ENCODE measurements at places on chromosomes 16 and 17.

- DNase-seq, result no peak
Observed at GRCh38 chr16:20853981-20854620, 46.1 kb downstream of the DCUN1D3 start.

- DNase-seq, result no peak
Observed at GRCh38 chr16:79838496-79839259, 238.1 kb upstream of the MAF start.

DNA sequence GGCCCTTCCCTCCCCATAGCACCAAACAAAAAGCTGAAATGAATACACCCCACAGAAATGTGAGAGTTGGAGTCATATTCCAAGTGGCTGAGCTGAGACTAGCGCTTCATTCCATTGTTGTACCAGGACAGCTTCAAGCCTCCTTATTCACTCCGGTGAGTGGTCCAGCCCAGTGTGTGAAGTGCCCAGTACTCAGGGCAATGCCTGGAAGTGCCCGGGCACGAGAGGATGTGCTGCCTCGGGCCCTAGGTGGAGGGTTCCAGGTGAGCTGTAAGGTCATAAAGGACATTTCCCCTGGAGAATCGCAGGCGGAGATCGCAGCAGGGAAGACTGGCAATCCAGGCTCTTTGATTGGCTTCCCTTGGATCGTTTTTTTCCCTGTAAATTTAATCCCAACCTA, 5.4 kb upstream of the CYLD start:
- no peak for DNase-seq

DNA sequence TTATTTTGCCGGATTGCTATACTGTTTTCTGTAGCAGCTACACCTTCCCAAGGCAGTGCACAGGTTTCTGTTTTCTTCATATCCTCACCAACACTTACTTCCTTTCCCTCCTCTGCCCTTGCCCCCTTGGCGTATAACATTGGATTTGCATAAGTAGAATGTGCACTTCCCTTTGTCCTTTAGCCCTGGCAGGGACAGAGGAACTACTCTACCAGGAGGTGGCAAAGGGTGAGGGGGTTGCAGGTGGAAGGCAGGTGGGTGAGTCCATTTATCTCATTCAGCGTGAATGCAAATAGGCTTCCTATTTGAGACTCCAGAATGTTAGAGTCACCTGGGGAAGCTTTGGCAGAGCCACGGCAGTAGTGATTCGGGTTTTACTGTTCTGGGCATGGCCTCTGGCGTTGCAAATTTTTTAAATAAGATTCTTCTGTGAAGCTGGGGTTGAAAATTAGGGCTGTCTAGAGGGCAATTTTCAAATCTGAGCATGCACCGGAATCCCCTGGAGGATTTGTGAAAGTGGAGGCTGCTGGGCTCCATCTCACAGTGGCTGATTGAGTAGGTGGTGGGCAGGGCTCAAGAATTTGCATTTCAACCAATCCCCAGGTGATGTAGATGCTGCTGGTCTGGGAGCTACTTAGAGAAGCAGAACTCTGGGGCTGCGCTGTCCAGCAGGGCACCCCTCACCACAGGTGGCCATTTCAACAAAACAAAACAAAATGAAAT, 84.7 kb downstream of the PLCG2 start:
- DNase-seq, result no peak

DNA sequence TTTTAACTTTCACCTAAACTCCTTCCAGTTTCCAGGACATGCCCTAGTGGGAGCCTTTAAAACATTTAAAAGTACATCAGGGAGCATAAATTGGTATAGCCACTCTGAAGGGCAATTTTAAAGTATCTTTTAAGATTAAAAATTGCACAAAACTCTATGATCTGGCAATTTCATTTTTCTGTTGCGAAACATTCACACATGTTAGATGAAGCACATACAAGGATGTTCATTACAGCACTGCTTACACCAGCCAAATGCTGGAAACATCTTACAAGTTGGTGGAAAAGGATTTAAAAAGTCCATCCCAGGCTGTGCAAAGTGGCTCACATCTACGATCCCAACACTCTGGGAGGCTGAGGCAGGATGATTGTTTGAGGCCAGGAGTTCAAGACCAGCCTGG, 26.4 kb upstream of the LONP2 start:
- DNase-seq, result no peak

DNA sequence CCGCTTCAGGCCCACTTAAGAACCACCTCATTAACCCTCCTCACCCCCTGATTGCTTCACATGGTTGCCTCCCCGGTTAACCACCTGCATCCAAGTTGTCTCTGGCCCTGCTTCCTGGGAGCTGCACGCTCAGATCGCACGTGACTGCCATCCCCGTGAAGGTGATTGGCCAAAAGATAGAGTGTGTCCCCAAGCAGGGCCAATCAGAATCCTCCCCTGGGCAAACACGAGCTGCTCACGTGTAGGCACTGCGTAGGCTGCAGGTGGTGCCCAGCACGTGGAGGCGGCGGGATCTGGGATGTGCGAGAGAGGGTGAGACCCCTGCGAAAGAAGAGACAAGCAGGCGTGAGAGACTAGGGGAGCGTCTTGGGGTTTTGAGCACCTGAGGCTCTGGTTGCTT, 111.8 kb upstream of the CRHR1 start:
- DNase-seq, result no peak

- DNase-seq, result no peak
Observed at GRCh38 chr17:4870855-4871254, 28.5 kb upstream of the C17orf107 start.

- DNase-seq, result peak; percentile 76
Observed at GRCh38 chr17:64777415-64778239, 115.5 kb upstream of the SMURF2 start.

GRCh38 chr16:3400446-3400778, 392 bp downstream of the ZSCAN32 start:
- DNase-seq, result no peak

DNA sequence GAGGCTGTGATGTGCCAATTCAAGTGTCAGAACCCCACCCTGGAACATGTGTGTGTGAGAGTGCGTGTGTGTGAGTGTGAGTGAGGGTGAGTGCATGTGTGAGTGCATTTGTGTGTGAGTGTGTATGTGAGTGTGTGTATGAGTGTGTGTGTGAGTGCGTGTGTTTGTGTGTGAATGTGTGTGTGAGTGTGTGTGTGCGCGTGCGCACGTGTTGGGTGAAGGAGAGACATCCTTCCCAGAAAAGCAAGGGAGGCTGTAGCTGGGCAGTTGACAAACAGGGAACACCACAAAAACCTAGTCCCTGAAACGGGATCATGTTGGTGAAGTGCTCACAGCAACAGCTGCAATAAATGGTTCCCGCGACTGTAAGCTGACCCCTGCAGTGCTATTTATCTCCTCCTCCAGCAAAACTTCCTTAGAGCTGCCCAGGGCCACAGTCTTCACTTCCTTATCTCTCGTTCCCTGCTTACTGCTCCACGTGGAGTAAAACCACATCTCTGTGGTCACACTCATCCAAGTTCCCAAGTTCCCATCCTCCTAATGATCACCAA, 40.1 kb upstream of the RPL38 start:
- no peak for DNase-seq

GRCh38 chr16:24869033-24869432, 23.3 kb downstream of the SLC5A11 start:
- no peak for DNase-seq

- DNase-seq, result no peak
Observed at GRCh38 chr17:76593959-76594358, 8.3 kb upstream of the ST6GALNAC2 start.

DNA sequence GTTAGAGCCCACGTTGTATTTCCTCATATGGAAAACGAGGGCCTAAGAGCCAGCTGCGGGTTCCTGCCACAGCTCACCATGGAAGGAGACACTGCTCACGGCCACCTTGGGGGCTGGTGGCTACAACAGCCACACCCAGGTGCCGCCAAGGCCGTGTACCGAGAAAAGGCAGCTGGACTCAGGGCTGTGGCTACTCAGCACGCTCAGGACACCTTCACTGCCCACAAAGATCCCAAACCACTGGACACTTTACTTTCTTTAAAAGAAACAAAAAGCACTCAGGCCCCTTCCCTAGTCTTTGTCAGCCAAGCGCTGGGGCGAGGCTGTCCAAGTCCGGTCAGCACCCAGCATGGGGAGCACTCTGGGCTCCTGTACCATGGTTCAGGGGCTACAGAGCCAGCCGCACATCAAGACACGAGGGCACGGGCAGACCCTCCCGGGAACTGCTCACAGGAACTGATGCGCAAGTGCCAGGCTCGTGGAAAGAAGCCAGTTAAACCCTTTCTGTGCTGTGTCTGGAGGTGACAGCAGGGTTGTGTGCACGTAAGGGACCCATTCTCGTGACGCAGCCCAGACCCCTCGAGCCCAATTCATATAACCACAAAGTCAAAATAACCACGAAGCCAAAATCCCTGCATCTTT, 18.5 kb downstream of the SLC16A3 start:
- DNase-seq, result no peak

- no peak for DNase-seq
Observed at GRCh38 chr17:79202480-79202879, 127.9 kb downstream of the ENGASE start.

- DNase-seq, result no peak
Observed at GRCh38 chr17:41492351-41492750, 2.6 kb upstream of the KRT36 start.

DNA sequence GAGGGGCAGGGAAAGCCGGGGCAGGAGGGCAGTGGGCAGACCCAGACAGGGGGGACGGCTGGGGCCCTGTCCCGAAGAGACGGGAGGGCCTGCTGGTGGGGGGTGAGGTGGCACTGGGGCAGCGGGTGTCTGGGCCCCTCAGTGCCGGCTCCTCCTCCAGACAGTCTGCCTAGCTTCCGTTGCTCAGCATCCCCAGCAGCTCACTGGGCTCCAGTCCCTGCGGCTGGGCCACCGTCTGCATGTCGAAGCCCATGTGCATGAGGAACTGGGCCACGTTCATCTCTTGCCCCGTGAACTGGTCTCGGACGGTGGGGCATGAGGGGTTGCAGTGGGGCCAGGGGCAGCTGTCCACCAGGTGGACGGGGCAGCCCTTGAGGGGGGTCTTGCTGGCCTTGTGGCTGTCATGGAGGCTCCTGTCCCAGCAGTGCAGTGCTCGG, 5.8 kb upstream of the MYADML2 start:
- DNase-seq, result no peak

DNA sequence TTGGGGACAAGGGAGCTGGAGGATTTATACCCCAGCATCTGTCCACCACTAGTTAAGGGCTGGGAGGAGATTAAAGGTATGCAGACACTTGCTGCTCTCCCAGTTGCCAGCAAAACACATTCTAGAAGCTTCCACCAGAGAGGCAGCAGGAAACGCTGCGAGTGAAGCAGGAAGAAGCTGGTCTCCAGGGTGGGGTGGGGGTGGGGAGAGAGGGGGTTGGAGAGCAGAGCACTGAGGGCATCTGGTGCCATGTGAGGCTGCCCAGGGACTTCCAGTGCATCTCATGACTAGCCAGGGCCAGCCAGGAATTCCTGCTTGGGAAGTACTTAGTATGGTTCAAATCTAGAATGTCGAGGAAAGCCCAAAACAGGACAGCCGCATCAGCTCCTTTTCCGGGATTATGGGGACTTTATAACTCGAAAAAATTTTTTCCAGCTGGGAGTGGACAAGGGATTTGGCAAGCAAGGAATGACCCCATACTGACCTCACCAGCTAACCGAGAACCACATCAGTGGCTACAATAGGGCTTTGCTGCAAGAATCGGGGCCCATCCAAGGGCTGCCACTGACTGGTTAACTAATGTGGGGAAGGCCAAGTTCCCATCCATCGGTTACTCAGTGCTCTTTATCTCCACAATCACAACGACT, 26.2 kb upstream of the AXIN2 start:
- no peak for DNase-seq

DNA sequence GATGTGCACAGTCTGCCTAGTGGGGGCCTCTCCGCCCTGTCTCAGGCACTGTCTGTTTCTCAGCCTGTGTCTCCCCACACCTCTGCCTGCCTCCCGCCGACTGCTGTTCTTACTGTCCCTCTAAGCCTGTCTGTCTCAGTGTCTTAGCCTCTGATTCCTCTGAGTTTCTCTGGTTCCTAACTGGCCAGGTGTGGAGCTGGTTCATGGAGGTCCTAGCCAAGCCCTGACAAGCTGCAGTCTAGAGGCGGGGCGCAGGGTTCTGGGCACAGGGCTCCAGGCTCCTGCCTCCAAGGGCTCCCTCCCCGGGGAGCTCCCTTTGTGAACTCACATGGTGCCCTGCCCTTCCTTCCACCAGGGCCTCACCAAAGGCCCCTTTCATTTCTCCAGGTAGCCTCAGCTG, 19.4 kb downstream of the C17orf100 start:
- no peak for DNase-seq

- no peak for DNase-seq
Observed at GRCh38 chr16:52676959-52677358, 130.0 kb upstream of the TOX3 start.

GRCh38 chr16:90033387-90033786, 14.1 kb upstream of the DBNDD1 start:
- no peak for DNase-seq

DNA sequence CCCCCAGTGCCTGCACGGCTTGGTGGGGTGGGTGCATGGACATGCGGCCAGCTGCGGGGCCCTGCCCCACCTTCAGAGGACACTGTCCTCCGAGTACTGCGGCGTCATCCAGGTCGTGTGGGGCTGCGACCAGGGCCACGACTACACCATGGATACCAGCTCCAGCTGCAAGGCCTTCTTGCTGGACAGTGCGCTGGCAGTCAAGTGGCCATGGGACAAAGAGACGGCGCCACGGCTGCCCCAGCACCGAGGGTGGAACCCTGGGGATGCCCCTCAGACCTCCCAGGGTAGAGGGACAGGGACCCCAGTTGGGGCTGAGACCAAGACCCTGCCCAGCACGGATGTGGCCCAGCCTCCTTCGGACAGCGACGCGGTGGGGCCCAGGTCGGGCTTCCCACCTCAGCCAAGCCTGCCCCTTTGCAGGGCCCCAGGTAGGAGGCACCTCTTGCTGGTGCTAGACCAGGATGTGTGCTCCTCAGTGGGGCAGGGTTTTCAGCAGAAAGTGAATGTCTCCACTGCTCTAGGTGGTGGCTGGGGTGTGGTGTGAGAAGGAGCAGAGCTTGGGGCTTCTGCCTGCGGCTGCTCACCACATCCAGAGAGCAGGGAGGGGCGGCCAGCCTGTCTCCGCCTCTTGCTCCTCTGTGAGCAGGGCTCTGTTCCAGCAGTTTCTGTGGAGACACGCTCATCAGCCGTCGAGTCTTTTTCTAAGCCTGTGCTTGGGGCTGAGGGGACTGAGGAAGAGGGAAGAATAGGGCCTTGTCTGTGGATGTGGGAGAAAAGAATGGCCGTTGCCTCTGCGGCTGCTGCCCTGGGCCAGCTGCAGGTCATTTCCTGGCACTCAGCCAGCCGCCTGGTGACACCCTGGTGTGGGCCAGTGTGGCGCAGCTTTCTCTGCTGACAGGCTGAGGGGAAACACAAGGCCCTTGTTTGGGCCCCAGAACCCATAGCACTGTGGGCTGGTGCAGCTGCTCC, 2.2 kb downstream of the ZNF276 start:
- peak; percentile 95 for DNase-seq
